ENCODE measurements at places on chromosomes 16 and 17.

DNA sequence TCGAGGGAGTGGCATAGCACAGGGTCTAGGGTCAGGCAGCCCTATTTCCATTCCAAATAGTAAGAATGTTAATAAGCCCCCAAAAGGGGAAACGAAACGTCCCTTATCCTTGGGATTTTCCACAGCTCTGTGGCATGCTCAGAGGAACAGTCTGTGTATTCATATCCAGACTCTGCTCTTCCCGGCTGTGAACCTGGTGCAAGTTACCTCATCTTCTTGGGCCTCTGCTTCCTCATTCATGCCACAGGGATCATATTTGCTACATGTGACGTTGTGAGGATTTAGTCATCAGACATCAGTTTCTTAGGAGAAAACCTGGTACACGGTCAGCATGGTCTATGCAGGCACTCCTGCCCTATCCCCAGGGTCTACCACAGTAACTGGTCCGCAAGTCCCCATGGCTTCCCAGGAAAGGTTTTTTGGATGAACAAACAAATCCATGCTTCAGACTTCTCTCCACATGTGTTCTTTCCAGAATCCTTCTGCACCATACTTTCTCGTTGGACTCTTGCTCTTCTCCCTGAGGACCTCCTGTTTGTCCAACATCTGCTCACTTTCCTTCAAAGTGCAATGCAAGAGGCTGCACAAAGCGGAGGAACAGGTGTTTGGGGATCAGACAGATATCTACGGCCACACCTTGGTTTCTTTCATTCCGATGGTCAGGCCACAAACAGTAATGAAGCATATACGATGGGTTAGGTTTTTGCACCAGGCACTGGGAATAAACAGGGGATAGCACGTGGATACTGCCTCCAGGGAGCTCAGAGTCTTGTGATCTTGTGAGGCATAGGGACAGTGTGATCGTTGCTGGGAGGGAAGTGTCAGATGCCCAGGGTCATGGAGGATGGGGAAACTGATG lies 17.7 kb downstream of the GLP2R start:
- no peak for DNase-seq

GRCh38 chr17:65243838-65244625 lies 106.9 kb downstream of the RGS9 start:
- DNase-seq, result peak; percentile 68

DNA sequence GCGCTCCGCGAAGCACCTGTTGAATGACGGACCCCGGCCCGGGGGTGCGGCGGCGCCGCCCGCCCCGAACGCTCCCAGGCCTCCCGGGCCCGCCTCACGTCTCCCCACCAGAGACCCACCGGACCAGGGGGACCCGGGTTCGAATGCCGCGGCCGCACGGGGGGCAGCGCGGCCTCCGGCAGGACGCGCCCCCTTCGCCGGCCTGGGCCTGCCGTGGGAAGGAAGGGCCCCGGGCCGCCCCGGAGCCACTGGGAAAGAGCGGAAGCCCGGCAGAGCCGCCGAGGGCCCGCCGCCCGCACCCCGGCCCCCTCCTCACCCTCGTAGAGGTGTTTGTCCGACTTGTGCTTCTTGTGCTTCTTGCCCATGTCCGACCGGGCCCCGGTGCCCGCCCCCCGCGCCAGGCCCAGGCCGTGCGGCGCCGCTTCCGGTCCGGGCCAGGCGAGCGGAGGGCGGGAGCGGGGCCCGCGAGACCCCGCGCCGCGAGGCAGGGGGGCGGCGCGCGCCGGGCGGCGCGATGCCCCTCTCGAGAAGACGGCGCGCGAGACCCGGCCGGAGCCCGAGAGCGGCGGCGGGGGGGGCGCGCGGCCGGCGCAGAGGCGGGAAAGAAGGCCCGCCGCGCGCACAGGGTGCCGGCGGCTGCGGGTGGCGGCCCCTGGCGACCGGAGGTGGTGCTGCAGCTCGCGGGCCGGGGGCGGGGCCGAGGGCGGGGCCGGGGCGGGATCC lies at the start of gene BRD7:
TSS of gene BRD7 (minus strand) at position 579 of the 723 bp plus-strand sequence. CDS start at position 365, 214 bp downstream.
- peak; percentile 74 for DNase-seq

GRCh38 chr16:13397126-13397525 lies 495.7 kb downstream of the SHISA9 start:
- no peak for DNase-seq

- no peak for DNase-seq
Observed at GRCh38 chr17:47223007-47223406, 13.9 kb downstream of the MYL4 start.

DNA sequence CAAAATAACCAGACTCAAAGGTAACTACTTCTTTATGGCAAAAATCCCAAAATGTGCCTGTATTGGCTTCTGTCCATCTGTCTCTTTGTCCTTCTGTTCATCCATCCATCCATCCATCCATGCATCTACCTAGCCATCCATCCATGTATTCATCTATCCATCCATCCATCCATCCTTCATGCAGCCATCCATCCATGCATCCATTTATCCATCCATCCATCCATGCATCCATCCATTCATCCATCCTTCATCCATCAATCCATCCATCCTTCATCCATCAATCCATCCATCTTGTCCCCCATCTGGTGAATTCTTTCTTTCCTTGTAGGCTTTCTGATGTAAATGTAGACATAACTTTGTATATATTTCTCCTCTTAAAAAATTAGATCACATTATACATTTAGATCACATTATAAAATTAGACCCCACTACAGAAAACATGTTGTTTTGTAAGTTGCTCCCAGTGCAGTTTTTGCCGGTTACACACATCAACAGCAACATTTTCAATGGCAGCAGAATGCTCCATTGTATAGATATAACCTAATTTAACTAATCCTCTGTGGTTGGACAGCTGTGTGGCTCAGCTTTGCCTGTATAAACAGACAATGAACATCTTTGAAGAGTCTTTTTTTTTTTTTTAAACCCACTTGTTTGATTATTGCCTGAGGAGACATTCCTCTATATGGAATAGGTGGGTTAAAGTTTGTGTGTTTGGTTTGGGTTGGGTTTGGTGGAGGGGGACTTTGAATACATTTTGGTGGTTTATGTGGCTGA lies 72.0 kb downstream of the MSI2 start:
- no peak for DNase-seq

DNA sequence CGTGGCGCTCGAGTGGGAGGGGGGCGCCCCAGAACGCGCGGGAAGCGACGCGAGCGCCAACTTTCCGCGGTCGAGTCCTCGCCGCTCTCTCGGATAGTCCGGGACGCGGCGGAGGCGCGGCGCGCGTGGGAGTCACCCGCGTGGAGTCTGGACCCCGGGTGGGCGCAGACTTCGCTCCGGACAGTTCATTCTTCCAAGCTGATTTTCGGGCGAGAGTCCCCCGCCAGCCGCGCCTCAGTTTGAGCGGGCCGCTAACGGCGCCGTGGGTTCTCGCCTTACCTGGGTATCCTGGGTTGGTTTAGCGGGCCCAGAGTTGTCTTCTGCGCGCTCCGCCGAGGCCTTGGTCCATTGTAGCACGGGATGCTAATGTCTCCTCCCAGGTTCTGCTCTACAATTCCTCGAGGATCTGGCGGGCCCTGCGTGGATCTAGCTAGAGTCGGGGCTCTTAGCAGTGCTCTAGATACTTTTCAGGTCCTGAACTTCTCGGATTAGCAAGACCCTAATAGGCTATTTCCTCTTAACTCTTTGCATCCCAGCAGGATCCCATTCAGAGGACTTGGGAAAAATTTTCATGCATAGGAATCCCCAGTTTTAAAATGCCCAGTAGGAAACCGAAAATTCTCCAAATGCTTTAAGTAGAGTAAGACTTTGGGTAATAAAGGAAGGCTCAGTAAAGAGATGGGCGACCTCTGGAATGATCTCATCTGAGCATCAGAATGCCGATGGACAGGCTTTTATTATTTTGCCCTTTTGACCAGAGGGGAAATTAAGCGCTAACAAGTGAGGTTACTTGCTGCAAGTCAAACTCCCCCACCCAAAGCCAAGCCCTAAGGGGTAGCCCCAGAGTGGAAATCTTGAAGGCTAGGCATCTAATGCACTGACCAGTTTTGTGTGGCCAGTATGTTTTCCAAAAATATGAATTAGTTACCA lies 537 bp upstream of the GJC1 start:
- DNase-seq, result no peak

DNA sequence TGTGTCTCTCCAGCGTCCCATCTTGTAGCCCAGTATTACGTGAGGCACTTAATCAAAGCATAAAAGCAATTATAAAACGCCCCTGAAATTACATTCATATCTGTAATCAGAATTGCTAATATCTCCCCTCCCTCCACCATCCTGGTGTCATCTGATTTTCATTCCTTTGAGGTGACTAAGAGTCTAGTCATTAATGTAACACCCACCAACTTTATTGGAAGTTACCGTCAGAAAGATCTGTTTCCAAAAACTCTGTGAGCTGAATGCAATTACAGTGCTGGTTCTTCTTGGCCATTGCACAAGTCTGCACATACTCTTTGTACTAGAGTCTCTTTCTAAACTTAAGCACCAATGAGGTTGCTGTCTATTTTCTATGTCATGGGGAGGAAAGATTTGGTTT lies 12.5 kb upstream of the MAF start:
- DNase-seq, result no peak

DNA sequence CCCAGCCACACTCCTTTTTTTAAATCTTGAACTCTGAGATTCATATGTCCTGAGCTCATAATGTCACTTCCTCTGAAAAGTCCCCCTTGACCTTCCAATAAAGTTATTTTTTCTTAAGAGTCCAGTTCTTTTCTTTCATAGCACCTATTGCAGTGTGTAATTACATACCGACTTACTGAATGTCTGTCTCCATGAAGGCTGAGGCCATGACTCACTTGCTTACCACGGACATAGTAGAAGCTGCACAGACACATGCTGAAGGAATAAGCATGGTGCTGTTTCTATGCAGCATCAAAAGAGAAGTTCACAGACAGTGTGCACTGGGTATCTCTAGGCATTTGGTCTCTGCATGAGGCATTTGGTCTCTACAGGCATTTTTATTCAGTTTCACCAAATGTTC lies 77.2 kb downstream of the C17orf67 start:
- DNase-seq, result no peak

- DNase-seq, result no peak
Observed at GRCh38 chr16:29688172-29688571, 9.2 kb downstream of the QPRT start.

DNA sequence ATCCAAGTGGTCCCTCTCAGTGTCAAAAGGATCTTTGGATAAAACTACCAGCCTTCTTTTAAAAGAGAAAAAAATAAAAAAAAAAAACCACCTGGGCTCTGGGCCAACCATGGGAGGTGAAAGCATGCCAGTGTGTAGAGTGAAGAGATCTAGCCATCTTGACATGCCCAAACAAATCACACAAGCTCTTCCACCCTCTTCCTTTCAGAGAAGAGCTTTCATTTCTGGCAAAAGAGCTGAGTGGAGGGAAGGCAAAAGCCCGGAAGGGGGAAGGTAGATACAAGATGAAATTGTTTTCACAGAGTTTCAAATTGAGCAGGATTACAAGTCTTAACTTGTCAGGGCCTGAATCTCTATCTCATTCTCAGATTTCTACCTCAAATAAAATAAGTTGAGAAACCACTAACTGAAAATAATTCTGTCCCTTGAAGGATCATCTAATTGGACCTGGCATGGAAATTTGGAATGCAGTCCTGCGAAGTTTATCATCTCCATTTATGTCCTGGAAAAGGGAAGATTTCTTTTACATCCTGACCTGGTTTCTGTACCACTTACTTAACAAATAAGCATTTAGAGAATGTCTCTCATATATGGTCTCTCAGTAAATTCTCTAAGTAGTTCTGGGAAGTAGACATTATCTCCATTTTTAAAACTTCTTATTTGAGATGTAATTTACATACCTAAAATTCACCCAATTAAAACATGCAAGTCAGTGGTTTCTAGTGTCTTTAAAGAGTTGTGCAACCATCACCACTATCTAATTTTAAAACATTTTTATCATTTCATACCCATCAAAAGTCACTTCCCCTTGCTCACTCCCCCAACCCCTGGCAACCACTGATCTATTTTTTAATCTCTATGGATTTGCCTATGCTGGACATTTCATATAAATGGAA lies 93.7 kb downstream of the TANGO6 start:
- DNase-seq, result no peak

GRCh38 chr17:69346766-69347165 lies 19.8 kb upstream of the ABCA5 start:
- no peak for DNase-seq

DNA sequence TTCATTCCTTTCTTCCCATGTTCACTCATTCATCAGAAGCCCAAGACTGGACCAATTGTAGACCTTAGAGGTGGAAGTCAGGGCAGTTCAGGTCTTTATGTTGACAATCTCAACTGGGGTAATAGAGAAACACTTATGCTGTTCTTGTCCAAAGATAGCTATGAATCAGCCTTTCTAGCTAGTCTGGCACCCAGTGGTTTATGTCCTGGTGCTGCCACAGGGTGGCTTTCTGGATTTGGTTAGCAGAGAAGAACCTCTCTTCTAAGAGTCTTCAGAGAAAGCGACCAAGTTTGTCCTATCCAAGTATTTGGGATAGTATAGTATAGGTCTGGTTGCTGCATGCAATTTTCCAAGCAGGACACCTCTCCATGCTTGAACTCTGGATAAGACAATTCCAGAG lies 83.3 kb downstream of the NOG start:
- no peak for DNase-seq

DNA sequence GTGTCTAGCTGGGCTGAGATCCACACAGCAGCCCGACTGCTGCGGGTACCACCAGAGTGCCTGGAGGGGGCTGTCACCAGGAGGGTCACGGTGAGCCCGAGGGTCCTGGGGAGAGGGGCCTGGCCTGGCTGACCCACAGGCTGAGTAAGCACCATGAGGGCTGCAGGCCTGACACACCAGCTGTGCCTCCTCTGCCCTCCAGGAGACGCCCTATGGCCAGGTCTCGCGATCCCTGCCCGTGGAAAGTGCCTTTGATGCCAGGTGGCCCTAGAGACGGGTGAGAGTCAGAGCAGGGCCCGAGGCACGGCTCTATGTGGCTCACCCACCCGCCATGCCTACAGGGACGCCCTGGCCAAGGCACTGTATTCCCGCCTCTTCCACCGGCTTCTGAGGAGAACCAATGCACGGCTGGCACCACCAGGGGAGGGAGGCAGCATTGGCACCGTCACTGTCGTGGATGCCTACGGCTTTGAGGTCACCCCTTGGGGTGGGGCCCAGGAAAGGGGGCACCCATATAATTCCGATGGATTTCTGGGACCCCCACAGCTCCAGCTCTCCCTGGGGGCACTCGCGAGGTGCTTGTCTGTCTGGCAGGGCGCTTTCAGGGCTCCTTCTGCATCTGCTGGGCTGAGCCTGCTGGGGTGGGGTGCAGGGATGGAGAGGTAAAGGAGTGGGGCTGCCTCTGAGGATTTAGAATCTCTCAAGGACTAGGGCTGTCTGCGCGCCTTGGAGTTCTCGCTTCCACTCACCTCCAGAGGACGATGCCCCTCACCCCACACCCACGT lies 7.1 kb downstream of the MYO15B start:
- DNase-seq, result peak; percentile 8
